ENCODE measurements at places on chromosomes 6 and 20.

- no peak for DNase-seq
Observed at GRCh38 chr6:144189351-144189750, 39.0 kb downstream of the STX11 start.

DNA sequence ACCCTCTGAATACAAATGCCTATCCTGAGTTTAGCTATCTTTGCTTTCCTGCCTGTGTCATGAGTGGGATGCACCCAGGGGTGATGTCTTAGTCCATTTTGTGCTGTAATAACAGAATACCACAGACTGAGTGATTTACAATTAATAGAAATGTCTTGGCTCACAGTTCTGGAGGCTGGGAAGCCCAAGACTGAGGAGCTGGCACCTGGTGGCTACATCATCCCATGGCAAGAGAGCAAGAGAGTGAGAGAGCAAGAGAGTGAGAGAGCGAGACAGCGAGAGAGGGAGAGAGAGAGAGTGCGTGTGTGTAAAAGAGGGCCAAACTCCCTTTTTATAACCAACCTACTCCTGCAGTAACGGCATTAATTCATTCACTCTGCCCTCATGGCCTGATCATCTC lies 76.8 kb downstream of the PRDM1 start:
- DNase-seq, result no peak

GRCh38 chr20:45034436-45034835 lies 66.5 kb downstream of the KCNS1 start:
- no peak for DNase-seq

DNA sequence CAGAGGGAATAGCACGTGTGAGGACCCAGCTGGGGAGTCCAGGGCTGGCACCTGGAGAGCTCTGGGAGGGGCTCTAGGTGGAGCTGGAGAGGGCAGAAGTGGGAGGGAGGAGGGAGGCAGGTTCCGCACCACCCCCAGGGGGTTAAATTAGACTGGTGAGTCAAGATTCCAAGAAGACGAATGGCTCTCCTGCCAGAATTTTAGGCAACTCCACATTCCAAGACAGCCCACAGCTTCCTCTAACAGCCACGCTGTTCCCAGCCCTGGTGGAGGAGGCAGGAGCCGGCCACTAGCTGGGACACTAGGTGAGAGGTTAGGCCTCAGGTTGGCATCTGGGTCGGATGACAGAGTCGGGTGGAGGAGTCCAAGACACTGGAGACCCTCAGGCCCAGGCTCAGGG lies 60.2 kb downstream of the TFAP2C start:
- no peak for DNase-seq

DNA sequence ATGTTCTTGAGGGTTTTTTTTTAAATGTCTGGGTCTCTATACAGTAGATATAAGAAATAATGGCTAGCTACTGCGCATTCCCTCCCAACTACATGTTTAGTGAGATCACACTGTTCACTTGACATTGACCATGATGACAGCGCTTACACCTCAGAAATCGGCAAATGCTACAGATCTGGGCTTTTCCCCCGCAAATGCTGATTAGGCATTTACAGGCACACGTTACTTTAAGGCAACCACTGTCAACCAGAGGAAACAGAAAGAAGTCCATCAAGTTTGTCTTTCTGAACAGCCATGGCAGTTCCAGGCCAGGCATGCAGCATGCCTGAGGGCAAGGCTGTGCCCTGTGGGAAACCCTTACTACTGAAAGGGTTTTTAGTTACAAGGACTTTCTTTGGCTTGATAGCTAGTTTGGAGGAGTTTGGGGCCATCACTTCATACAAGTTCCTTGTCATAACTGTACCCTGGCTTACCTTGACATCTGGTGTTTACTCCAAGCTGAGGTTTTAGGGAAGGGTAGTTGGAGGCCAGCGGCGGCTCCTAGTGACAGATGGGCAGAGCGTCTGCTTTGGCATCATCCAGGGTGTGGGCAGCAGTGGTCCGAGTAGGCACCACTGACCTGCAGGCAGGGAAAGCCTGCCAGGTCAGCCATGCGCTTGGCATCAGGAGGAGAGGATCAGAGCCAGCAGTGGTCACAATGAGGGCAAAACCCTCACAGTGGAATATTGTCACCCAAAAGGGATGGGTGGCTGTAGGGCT lies 43.0 kb downstream of the CFAP61 start:
- DNase-seq, result no peak

DNA sequence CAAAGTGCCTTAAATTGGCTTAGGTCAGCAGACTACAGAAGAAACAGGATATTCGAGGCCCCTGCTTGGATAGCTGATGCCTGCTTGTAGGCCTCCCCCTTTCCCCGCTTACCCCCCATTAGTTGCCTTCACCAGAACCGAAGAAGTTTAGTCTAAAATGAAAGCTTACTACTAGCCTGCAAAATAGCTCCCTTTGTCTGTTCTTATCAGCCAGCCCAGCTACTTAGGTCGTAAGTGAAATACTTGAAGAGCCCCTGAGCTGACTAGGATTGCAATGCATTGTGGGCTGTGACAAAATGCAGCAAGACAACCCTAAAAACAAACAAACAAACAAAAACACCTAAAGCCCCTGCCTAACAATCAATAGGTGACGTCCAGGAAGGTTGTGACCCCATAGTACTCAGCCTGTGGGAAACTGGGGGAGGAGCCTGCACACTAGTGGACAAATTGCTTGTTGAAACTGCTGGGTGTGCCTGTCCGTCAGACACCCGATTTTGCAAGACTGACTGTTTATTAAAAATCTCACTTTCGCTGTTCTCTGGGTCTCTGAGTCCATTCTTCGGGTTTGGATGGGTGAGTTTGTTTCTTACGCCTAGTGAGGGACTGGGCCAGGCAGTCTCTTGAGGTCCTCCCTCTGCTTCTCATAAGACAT lies 105.0 kb upstream of the DUSP22 start:
- DNase-seq, result no peak

DNA sequence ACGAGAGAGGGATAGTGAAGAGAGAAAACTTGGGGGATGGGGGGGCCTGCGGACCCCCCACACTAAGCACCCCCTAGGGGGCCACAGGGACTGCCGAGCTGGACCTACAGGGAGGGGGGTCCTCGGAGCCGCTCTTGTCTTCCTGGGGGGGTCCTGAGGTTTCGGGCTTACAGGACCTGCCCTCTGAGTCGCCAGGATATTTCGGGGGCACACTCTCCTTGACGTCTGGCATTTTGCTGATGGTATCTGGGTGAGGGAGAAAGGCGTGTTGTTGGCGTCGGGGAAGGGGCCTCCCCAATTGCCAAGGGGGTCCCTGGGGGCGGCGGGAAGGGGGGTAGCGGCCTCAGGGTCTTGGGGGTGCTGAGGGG lies 516 bp downstream of the TCP11 start:
- no peak for DNase-seq

- no peak for DNase-seq
Observed at GRCh38 chr20:23966298-23966697, 22.3 kb downstream of the GGTLC1 start.

DNA sequence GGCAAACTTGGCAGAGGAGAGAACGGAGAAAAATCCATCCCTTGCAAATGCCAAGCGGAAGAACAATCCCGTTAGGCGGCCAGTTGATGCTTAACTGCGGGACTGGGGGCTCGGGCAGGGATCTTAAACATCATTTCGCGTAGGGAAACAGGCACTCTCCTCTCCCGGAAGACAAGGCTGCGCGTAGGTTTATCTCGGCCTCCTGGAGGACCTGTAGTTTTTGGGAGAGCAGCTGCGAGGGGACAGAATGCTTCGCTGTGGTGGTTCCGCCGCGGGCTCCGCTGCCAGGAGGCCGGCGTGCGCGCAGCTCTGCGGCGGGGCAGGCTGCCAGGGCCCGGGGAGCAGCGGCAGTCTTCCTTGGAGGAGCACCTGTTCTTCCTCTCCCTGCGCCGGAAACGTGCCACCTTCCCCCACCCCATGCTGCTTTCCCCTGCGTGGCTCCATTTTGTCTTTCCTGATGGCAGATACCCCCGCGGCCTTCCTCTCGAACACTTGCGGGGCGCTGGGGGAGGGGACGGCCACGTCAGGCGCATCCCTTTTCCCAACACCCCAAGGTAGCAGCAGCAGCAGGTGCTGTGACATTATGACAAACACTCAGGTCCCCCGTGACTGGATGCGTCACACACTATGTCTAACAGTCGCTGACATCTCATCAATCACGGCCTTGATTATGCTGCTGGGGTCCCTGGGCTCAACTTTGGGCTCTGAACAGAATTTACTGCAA lies 230.7 kb upstream of the BTBD3 start:
- DNase-seq, result no peak

DNA sequence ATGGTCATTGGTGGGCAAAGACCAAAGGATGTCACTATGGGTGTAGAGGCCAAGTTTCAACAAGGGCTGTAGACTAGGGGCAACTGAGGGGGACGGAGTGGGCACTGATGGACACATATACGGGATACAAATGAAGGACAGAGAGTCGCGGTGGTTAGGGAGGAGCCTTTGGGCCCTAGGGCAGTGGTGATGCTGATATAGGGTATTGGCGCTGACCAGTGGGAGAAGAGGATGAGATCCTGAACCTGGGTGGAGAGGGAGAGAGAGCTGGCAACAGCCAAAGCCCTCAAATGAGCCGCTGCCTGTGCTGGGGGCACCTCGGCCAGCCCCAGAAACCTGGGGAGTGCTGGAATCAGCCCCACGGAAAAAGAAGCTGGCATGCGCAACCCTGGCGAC lies 1.6 kb downstream of the CDH22 start:
- no peak for DNase-seq

- DNase-seq, result no peak
Observed at GRCh38 chr6:36917541-36918193, 31.9 kb downstream of the C6orf89 start.

DNA sequence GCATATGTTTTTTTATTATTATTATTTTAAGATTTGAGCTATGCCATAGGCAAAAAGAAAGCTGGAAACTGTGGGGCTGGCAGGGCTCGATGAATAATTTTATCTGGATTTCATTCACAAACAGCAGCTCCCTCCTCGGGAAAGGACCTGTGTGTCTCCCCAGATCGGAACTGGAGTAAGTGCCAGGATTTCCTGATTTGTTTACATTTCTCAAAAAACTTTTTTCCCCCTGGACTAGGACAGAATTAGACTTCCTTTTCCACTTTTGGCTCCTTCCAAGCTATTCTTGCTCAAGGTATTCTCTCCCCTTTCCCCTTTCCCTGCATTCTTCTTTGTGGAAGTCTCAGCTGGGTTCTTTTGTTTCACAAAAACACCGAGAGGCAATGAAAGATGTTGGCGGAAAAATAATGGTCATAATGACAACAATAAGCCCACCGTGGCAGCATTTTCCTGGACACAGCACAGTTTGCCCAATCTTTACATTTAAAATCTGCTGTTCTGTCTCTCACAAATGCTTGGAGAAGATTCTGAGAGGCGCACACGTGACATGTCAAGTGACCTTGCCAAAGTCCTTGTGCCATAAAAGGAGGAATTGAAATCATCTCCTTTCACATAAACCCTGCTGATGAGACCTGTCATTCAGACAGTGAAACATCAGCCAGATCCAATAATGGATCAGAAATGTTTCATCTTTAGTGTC lies 85.8 kb upstream of the PREP start:
- no peak for DNase-seq

GRCh38 chr6:126531840-126532239 lies 191.9 kb downstream of the CENPW start:
- DNase-seq, result no peak

DNA sequence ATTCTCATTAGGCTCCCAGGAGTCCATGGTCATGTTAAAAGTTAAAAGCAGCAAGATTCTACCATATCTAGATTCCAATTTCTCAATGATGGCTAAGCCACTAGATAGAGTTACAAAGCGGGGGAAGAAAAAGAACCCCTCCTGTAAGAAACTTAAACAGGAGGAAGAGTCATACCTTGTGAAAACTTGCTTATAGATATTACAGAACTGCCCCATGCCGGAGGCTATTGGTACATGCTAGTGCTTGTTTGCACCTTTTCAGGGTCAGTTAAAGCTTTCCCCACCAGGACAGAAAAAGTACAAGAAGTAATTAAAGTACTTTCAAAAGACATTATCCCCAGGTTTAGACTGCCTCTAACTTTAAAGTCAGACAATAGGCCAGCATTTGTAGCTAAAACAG lies 15.5 kb upstream of the GSTA3 start:
- no peak for DNase-seq

DNA sequence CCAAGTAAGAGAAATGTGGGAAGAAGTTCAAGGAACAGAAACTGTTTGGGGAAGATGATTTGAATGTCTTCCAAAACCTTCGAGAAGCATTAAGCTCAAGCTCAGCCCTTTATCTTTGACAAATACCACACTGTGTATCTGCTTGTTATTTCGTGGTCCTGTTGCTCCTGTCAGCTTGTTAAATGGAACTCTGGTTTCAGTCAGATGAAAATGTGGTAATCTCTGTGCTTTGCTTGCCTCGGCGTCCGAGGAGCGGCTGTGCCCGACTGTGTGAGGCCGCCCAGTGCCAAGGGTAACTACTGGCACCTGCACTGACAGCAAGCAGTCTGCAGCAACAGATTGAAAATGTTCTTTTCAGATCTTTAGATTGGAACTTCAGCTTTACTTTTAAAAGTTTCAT lies 577.9 kb upstream of the FLRT3 start:
- no peak for DNase-seq

- DNase-seq, result no peak
Observed at GRCh38 chr6:14787677-14788076, 458.2 kb upstream of the JARID2 start.

- no peak for DNase-seq
Observed at GRCh38 chr6:1589208-1589607, 20.5 kb upstream of the FOXC1 start.

DNA sequence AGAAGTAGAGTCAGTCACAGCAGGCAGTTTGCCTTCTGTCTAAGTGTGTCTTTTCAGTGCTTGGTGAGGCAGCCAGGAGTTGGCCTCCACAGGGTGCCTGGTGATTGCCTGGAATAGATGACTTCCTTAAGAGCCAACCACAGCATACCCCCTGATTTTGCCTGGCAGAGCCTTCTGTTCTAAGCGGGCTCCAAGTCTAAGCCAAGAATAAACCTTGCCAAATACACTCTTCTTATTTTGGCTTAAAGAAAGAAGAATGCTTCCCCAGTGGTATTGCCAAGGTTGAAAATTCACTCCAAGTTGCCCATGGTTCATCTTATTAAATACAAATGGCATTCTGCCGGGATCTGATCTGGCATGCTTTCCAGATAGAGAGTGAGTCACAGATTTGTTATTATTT lies 1424.8 kb upstream of the EYS start:
- DNase-seq, result no peak

- no peak for DNase-seq
Observed at GRCh38 chr6:86832686-86833085, 104.6 kb upstream of the HTR1E start.

- DNase-seq, result no peak
Observed at GRCh38 chr6:67200626-67201403, 1434.3 kb upstream of the ADGRB3 start.

DNA sequence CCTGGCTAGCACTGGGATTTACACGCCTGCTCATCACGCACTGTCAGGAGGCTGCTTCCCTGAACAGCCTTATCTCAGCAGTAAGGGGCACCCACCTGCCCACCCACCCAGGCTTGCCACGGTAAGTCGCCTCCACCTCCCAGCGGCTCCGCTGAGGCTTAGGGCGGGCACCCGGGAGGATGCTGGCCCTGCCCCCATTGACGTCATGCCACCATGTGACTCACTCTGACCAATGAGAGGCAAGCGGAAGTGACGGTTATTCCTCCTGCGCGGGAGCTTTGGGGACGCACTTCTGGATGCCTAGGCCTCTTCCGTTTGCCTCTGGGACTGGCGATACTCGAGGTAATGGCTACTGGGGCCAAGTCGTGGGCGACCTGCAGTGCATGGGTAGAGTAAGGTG lies 256.8 kb downstream of the QKI start:
- DNase-seq, result no peak

All from GM12891 (cell line).